Effector memory CD4-positive, alpha-beta T cell (primary cell): ENCODE measurements at places on chromosomes 6 and 20.

GRCh38 chr6:35781290-35781689, 471 bp downstream of the CLPSL1 start:
- no peak for DNase-seq

DNA sequence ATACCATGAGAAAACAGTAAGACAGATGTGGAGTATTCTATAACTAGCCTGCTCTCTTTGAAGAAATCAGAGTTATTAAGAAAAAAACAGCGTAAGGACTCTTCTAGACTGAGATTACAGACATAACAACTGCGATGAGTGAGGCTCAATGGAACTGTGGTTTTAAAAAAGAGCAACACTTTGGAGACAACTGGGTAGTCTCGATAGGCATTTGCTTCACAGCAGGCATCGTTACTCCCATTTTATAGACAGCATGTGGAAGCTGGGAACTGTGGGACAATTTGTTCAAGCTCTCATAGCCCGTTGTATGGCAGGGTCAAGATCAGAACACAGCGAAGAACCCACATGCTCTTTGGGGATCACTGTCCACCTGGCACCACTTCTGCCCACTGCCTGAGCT, 4.6 kb downstream of the FKBP1A start:
- DNase-seq: no peak

- DNase-seq: no peak
Observed at GRCh38 chr6:136464148-136464547, 86.1 kb downstream of the MAP7 start.

- DNase-seq: no peak
Observed at GRCh38 chr20:36856195-36856594, 19.7 kb upstream of the TLDC2 start.

GRCh38 chr6:169328112-169328801, 74.6 kb upstream of the THBS2 start:
- no peak for DNase-seq

- no peak for DNase-seq
Observed at GRCh38 chr6:45377043-45377553, 636 bp downstream of the SUPT3H start.

- DNase-seq: no peak
Observed at GRCh38 chr6:143528164-143528811, 16.8 kb upstream of the FUCA2 start.

- no peak for DNase-seq
Observed at GRCh38 chr6:135962731-135963130, 111.2 kb downstream of the PDE7B start.
